ENCODE measurements at places on chromosomes 16 and 17.
A peak's percentile ranks its signal among the peaks of the same experiment; 100 is the strongest.

- DNase-seq: peak; percentile 82
These were observed 31.4 kb upstream of the CDC42EP4 start for GRCh38 chr17:73343168-73343634.

DNA sequence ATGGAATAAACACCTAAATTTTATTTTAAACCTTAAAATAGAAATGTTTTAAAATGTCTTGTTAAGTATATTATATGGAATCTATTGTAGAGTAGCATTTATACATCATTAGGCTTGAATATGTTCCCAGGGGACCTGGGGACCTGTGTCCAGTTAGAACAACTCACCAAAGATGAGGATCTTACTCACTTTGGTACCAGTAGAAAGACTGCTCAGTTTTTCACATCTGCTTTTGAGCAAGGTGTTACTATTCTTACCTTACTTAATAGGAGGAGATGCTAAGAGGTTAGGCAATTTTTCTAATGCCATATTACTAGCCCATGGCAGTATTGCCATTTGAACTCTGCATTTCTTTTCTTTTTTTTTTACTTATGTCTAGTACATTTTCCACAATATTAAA lies 14.7 kb downstream of the STXBP4 start:
- DNase-seq: no peak

DNA sequence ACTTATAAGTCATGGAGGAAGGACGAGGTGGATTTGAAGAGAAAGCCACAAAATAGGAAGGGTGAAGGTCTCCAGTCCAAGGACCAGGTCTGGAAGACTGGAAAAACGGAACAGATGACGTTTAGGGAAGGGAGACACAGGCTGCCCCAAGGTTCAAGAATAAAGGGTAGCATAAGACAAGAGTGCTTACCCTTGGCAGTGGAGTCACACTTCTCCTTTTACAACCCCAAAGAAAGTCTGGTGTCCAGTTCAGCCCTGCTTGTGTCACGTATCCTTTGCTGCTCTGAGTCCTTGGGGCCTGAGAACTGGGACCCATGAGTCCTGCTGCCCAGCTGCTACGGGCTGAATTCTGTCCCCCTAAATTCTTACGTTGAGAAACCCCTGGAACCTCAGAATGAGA lies 13.0 kb upstream of the GGA2 start:
- DNase-seq: no peak

GRCh38 chr16:26791169-26791568 lies 275.6 kb upstream of the C16orf82 start:
- no peak for DNase-seq

- DNase-seq: peak; percentile 14
These were observed 63.5 kb upstream of the MED9 start for GRCh38 chr17:17413215-17413792.

DNA sequence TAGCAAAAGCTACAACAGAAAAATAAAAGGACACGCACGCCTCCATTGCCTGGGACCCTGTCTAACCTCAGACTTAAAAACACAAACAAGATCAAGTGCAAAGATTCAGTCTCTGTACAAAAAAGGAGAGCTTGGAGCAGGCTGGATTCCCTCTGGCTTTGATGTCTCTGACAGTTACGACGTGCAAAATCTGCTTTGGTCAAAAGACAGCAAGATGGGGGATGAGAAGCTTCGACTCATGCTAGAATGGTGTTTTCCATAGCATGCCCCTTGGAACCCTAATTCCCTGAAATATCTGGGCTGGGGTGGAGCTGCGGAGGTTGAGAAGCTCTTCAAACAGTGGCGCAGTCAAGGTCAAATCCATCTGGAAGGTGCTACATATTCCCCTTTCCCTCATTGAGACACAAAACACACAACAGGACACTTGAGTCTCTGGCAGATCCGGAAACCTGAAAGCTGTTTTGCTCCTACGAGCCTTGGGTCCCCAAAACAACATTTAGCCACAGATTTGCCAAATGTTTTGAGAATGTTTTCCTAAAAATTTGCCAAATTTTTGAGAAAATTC lies 9.1 kb downstream of the MYH11 start:
- no peak for DNase-seq

GRCh38 chr16:72043058-72043457 lies 11.2 kb upstream of the HP start:
- DNase-seq: no peak

DNA sequence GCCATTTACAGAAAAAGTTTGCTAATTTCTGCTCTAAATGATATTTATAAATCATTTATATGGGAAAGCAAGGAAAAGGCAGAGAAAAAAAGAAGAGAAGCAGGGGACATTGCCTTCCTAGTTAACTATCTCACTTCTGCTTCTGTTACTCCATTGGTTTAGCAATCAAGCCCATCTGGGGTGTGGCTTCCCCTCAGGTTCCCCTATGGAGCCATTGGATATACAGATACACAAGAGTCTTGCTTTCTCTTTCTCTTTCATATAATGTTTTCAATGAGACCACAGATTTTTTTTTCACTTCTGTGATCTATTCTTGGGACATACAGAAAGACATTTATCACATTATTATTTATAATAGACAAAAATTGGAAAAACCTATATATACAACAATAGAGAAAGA lies 105.6 kb upstream of the TOM1L1 start:
- DNase-seq: no peak

- DNase-seq: no peak
These were observed 67.6 kb downstream of the TBC1D16 start for GRCh38 chr17:79968116-79968515.

GRCh38 chr16:28981517-28981916 lies 3.3 kb upstream of the LAT start:
- DNase-seq: peak; percentile 26

DNA sequence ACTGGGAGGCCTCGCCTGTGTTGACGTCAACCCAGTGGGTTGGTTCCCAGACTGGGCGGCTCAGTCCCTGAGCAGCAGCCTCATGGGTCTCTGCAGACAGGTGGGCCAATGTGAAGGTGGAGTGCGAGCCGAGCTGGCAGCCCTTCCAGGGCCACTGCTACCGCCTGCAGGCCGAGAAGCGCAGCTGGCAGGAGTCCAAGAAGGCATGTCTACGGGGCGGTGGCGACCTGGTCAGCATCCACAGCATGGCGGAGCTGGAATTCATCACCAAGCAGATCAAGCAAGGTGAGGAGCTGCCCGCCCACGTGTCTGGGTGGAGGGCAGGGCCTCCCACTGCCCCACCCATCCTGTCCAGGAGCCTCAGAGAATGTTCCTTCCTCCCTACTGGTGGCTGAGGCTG lies 44.1 kb downstream of the MRC2 start:
- no peak for DNase-seq

DNA sequence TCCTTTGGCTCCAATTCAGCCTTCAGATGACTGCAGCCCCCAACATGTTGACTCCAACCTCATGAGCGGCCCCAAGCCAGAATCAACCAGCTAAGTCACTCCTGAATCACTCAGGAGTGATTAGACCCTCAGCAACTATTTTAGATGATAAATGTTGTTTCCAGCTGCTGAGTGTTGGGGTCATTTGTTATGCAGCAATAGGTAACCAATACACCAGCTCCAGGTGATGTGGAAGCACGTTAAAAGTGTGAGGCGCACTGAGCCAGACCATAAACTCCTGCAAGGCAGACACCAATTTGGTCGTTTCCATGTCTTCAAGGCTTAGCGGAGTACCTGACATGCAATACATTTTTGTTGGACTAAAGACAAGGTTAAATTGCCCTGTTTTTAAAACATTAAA lies 17.5 kb downstream of the COQ7 start:
- DNase-seq: no peak

GRCh38 chr16:27458258-27458657 lies 56.3 kb downstream of the IL21R start:
- DNase-seq: no peak

DNA sequence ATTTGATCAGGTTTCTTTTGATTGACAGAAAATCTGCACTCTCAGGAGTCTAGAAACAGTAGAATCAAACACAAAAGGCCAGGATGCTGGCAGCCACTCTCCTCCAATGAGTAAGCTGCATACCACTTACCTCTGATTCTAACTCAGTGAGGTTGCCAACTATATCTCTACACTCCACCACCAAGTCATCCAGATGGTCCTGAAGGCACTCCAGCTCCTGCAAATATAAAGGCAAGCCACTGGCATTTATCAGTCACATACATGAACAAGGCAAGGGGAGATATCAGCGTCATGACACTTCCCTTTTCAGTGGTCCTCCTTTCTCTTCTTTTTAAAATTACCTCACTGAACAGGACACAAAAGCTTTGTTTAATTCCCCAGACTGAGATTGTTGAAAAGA lies 53.1 kb upstream of the CLEC18B start:
- no peak for DNase-seq

- peak; percentile 37 for DNase-seq
These were observed 39.7 kb downstream of the BRCA1 start for GRCh38 chr17:43085474-43085873.

- DNase-seq: no peak
These were observed at the start of gene DNAI2 for GRCh38 chr17:74274060-74274708. DNAI2 (plus strand) TSS chr17:74274234; CDS start chr17:74281818, 7,584 bp downstream.

GRCh38 chr17:59349178-59349577 lies 17.7 kb downstream of the YPEL2 start:
- DNase-seq: no peak

- no peak for DNase-seq
These were observed 118.1 kb upstream of the SHISA6 start for GRCh38 chr17:11122908-11123307.

- DNase-seq: no peak
These were observed 5.2 kb upstream of the RAB26 start for GRCh38 chr16:2142942-2143877.

DNA sequence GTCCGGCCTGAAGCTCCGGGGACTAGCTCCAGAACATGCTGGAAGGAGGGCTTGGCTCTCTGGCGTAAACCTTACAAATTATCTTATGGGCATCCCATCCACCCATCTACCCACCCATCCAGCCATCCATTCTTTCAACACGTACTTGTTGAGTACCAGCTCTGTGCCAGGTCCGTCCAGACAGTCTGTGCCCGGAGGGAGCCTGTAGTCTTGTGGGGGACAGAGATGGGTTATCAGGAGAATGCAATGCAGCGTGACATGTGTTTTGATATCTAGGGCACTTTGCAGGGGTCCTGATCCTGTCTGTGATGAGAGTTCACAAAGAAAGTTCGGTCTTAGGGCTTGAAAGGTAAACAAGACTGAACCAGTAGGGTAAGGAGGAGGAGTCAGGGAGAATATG lies 4.1 kb upstream of the SLC13A2 start:
- DNase-seq: no peak

- DNase-seq: no peak
These were observed 65.8 kb downstream of the CYTH1 start for GRCh38 chr17:78716292-78716691.

GRCh38 chr16:31092330-31092729 lies 2.3 kb downstream of the VKORC1 start:
- peak; percentile 76 for DNase-seq

GRCh38 chr17:82592767-82593589 lies 55.3 kb downstream of the WDR45B start:
- DNase-seq: peak; percentile 88

DNA sequence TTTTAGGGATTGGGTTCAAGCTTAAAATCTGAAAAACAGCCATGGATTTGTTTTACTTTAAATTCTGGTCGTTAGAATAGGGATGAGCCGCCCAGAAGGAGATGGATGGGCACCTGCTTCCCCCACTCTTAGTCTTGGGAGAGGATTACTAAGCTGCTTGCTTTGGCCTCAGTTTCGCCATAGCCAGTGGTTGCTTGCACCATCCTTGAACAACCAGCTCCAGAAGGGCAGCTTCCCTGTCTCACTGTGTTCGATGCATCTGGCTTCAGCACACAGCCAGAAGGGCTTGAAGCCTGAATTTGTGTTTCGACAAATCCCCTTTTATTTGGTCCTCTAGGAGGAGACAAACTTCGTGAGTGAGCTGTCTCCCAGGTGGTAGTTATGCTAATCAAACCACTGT lies 7.1 kb downstream of the CYB5D2 start:
- no peak for DNase-seq

GRCh38 chr17:54944796-54945195 lies 23.7 kb downstream of the COX11 start:
- DNase-seq: peak; percentile 29

DNA sequence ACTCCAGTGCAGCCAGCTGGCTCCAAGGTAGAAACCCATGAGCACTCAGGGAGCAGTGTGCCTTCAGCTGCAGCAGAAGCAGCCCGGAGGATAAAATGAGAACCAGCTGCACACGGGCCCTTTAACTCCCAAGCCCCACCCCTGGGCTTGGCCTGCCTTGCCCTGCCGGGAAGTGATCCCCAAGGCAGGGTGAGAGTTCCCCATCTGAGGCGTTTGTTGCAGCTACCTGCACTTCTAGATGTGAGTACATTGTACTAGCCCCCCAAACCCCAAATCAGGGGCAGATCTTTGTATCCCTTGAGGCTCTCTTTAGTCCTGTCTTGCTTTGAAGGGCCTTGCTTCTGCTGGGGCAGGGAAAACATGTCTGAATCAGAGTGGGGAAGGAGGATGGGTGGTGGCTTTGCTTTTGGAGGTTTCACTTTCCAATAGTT lies at the start of gene MVP:
MVP (plus strand) TSS at position 192 of the 431 bp plus-strand sequence. CDS start 10,088 bp downstream, outside the sequence.
- DNase-seq: peak; percentile 73

- DNase-seq: no peak
These were observed 480 bp upstream of the PROCA1 start for GRCh38 chr17:28712032-28712704.

DNA sequence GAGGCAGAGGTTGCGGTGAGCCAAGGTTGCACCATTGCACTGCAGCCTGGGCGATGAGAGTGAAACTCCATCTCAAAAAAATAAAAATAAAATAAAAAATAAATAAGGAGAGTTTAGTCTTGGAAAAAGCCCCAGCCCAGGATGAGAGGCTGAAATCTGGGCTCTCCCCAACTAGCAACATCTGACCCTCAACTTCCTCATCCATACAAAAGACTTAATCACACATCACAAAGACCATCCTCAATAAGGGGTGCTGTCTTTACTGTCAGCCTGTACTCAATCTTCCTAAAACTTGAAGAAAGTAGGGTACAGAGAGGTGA lies 11.4 kb upstream of the SLC4A1 start:
- no peak for DNase-seq

DNA sequence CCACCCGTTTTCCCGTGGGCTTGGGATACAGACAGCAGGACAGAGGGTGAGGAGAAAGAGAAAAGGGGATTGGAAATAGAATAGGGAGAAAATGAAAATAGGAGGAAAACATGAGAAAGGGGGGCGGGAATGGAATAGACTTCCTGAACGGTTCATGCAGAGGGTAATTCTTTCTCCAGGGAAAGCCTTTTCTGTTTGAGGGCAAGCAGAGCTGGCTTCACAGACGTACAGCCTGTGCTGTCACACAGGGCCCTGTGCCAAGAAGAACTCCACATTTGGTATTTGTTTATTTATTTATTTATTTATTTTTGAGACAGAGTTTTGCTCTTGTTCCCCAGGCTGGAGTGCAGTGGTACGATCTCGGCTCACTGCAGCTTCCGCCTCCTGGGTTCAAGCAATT lies 12.0 kb downstream of the MILR1 start:
- no peak for DNase-seq

All from ELR (cell line).